Left ventricle myocardium inferior (tissue), 1 donor: ENCODE measurements at places on chromosomes 5 and 9. TPM values are rescaled to one million over a fixed set of nuclear protein-coding genes. Genes with fewer than 3 reads are reported as not detected.

DNA sequence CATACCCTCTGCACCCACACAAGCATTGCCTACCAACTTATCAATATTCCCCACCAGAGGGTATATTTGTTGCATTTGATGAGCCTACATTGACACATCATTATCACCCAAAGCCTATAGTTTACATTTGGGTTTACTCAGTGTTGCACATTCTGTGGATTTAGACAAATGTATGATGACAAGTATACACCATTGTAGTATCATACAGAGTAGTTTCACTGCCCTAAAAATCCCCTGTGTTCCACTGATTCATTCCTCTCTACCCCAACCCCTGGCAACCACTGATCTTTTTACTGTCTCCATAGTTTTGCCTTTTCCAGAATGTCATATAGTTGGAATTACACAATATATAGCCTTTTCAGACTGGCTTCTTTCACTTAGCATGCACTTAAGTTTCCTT is 85.7 kb upstream of the CPLX2 start:
- no peak for DNase-seq
- no peak overlapping the region for H3K27ac ChIP-seq
- no peak overlapping the region for H3K4me3 ChIP-seq
- H3K36me3 ChIP-seq: no peaks in the 10 kb centered on the region

GRCh38 chr5:38424148-38425060 is 132.0 kb downstream of the LIFR start:
- DNase-seq: no peak
- no peak overlapping the region for H3K4me3 ChIP-seq
- H3K27me3 ChIP-seq: no peaks in the 10 kb centered on the region
- no peaks in the 10 kb centered on the region for H3K4me1 ChIP-seq

Gene CCDC192
- not detected for total RNA-seq

- DNase-seq: no peak
- no peaks in the 10 kb centered on the region for H3K27me3 ChIP-seq
- H3K4me1 ChIP-seq: no peaks in the 10 kb centered on the region
- H3K36me3 ChIP-seq: no peaks in the 10 kb centered on the region
- no peak overlapping the region for H3K4me3 ChIP-seq
- no peak overlapping the region for H3K27ac ChIP-seq
Observed at GRCh38 chr9:84216151-84216550, 124.4 kb downstream of the SLC28A3 start.
